ENCODE measurements at places on chromosomes 1 and 21.

- no peak for DNase-seq
These were observed 63.5 kb downstream of the TCP10L start for GRCh38 chr21:32521736-32522355.

DNA sequence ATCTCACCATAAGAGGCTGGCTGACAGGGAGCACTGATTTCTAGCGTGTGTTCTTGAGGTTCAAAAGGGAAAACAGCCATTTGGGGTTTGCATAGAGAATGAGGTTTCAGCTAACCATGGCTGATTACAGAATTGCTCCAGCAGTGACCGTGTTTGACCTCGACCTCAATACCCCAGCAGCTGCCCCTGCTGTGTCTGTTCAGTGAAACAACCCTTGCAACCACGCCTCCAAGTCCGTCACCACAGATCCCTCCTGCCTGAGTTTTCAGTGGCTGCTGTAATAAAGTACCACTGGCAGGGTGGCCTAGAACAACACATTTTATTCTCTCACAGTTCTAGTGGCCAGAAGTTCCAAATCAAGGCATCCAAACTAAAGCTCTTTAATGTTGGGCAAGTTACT, 147.7 kb downstream of the HUNK start:
- no peak for DNase-seq

- DNase-seq: no peak
These were observed 15.9 kb upstream of the POGZ start for GRCh38 chr1:151475175-151475574.

- no peak for DNase-seq
These were observed 51.5 kb downstream of the LUZP1 start for GRCh38 chr1:23116921-23117699.

DNA sequence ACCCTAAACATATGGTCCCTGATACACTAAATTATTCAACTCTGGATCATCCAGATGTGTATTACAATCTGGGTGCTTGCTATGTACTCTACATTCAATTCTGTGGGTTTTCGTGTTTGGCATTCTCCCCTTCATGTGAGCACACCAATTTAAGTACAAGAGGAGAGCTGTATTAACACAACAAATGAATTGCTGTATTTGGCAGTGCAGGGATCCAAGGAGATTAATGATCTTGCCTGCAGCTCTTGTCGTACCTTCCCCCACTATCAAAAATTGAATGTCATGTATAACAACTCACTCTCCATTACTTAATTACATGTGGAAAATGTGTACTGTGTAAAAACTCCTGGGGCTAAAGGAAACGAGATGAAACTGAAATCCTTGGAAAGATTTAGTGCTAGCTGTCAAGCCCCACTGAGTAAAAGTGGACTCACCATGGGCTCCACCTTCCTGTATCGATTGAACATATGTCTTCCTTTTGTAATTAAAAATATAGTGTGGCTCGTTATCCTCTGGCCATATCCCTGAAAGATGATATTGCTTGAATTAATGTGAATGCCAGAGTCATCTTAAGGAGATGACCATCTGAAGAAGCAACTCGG, 172.2 kb upstream of the L1TD1 start:
- DNase-seq: no peak

- DNase-seq: no peak
These were observed 87.9 kb downstream of the VAV3 start for GRCh38 chr1:107877092-107877491.

GRCh38 chr1:184745110-184745509, 9.5 kb downstream of the EDEM3 start:
- DNase-seq: no peak

GRCh38 chr1:210633636-210634035, 304.9 kb downstream of the HHAT start:
- DNase-seq: peak; percentile 72

- no peak for DNase-seq
These were observed 4.6 kb downstream of the ZBTB48 start for GRCh38 chr1:6584126-6585080.

GRCh38 chr1:206005234-206005633, 2.0 kb upstream of the RAB7B start:
- DNase-seq: no peak

- no peak for DNase-seq
These were observed 102.8 kb downstream of the CLIC6 start for GRCh38 chr21:34771512-34772028.

DNA sequence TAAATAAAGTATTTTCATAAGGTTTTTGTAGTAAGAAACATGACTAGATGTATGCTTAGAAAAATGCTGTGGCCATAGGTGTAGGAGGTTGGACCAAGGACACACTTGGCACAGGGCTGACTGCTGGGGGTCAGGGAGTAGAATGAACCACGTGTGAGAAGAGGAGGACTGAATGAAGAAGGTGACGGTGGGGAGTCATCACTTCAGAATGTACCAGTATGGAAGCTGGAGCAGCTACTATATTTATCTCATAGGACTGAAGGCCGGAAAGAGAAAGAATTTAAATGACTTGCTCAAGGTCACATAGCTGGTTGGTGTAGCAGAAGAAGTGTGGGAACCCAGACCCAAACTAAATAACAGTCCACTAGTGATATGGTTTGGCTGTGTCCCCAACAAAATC, 79.8 kb upstream of the HAO2 start:
- DNase-seq: no peak

DNA sequence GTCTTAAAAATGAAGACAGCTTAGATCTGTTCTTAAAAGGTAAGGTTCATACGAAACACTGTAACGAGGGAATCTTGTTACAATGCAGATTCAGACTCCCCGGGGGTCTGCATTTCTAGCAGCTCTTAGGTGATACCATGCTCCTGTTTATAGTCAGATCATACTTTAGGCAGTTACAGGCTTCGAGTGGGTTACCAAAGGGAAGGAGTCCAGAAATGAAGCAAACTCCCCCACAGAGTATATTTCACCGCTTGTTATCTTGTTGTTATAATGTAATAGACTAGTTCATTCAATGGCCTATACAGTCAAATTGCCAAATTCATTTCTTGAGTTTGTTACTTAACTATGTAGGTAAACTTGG, 601.1 kb downstream of the USP25 start:
- DNase-seq: no peak

DNA sequence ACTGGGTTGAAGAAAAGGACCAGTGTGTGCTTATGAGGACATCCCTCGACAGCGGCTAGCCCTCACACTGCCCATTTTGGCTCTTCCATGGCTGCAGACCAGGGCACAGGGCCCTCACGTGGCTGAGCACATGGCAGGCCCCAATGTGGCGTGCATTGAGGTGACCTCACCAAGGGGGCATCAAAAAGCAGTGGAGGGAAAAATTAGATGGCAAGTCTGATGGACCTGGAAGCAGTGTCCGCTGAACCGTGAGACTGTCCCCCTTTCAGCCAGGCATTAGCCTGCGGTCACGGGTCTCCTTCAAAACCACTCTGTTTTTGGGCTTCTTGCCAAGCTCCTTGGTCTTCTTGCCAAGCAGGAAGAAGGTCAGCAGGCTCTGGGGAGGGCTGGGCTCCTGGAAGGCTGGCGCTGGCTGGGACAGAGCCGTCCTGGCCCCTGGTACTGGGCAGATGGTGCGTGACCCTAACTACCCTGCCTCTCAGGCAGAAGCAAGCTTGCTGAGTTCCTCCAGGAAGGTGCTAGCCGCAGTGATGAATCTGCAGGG, 30.8 kb downstream of the TRIM67 start:
- DNase-seq: peak; percentile 61

- no peak for DNase-seq
These were observed 26.0 kb downstream of the SETD4 start for GRCh38 chr21:36034211-36034913.
